ENCODE measurements at places on chromosomes 13 and 19.

GRCh38 chr13:33015791-33016323 is 366 bp upstream of the KL start:
- no peak for DNase-seq

GRCh38 chr13:40665126-40666044 is 1.1 kb downstream of the FOXO1 start:
- peak; percentile 59 for DNase-seq

DNA sequence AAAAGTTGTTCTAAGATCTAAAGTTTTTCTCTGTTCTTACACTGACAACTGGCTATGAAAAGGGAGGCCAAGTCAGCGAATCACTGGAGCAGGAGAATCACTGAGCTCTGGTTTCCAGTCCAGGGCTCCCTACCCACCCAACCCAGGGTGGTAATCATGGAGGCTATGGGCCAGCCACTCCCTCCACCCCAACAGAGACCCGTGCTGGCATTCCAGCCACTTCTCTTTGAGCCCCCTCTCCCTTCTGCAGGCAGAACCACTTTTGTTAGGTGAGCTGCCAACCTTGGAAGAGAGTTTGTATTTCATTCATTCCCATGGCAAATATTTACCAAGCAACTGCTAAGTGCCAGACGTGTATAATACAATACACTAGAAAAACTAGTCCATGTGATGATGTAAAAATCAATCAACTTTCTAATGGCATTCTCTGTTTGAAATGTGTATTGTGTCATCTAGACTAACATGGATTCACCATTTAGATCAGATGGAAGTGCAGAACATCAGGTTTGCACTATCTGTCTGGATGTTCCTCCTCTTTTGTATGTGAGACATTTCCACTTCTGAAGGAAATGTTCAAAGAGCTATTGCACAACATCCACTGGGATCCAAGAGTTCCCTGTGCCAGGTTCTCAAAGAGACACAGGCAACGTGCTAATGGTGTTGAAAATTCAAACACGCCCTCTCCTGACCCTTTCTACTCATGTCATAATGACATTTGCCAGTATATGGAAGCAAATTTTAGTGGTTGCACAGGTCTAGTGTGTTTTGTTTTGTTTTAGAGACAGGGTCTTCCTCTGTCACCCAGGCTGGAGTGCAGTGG is 5.3 kb downstream of the MLNR start:
- no peak for DNase-seq

DNA sequence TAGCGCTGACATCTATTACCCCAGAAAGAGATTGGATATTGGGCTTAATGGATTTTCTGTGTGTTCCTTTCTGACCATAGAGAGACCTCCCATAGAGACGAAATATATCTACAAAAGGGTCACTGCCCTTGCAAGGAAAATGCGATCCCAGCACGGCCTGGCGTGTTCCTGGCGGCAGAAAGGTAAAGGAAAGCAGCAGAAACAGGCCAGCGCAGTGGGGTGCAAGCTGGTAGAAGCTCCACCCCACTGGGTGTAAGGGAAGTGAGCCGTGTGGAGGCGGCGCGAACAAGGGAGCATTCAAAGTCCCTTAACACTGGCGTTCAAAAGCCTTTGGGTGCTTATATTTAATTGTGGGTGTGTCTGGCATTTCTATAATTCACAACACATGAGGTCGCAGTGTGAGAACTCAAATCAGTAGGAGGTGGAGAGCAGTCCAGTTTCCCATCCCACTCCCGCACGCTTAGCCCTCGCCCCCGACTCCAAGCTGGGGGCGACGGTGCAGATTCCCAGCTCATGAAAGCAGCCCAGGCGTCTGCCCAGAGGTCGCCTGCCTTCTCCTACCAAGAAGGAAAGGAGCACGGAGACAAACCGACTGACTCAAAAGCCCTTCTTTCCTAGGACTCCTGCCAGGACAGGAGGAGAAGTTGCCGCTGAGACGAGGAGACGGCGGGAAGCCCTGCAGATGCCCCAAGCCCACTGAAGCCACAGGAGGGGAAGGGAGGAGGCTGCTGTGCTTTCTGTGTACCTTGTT is 478.4 kb downstream of the FOXO1 start:
- DNase-seq = no peak

GRCh38 chr19:14198384-14199376 is 7.3 kb downstream of the ADGRL1 start:
- DNase-seq = peak; percentile 55

GRCh38 chr13:108877300-108877699 is 247.9 kb downstream of the MYO16 start:
- no peak for DNase-seq

DNA sequence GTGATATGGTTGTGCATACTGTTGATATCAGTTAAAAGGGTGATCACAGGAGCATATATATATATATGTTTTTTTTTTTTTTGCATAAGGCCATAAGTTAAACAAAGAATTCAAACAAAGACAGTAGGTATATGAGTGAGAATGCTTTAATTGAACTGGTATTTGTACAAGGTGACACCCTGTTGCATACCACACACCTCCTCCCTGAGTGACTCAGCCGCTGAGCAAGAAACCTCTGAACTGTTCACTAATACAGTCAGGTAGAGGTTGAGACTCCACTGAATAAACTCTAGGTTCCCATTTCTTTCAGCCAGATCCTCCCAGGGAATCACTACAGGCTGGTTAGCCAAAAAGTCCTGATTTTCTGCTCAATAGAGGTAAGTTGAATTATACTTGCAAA is at the start of gene SCEL:
Gene SCEL, plus strand, starts transcription at position 259 of the 400 bp plus-strand sequence. CDS start 20,170 bp downstream, outside the sequence.
- DNase-seq = no peak

DNA sequence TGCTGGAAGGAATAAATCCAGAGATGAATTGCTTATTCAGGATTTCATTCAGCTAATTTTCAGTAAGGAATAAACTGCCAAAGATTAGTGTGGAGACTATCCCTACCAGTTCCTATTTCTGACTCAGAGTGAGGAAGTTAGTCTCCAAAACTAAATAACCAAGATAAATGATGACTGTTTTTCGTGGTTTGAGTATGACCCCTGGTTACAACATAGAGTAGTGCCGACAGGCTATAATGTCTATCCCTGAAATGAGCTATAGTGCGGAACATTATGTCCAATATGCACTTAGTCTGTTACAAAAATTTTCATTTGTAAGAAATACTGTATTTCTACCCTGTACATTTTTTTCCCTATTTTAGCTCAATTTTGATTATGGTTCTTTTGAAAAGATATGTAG is 51.4 kb downstream of the NBEA start:
- DNase-seq = no peak

GRCh38 chr13:28548872-28549271 is 53.9 kb upstream of the FLT1 start:
- DNase-seq = no peak

DNA sequence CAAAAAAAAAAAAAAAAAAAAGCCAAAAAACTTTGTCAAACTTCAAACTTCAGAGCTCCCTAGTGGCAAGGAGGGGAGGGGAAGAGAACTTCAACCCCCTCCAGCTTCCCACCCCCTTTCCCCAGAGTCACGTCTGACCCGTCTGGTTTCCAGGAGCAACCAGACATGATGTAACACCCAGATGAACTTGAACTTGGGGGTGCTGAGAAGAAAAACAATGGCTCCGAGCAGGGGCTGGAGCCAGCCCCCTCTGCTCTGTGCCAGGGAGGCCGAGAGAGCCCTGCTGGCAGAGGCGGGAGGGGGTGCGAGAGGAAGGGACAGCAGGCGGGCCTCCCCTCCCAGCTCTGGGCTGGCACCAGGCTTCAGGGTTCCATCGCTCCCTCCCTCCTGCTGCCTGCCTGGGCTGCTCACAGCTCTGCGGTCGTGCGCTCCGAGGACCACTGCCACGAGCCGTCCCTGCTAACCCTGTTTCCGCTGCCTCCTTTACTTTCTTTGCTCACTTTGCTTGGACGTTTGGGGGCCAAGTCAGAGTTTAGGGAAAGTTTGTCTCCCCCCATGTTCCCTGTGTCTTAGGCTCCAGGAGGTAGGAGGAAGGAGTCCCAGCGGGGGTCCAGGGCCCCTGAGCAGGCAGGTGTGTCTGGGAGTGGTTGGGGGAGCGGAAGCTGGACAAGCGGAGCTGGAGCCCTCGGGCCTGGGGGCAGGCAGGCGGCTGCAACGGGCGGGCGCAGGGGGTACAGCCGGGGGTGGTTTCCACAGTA is 11.1 kb downstream of the LYL1 start:
- DNase-seq = no peak

- no peak for DNase-seq
These were observed 161.4 kb downstream of the EFNB2 start for GRCh38 chr13:106373989-106374572.

DNA sequence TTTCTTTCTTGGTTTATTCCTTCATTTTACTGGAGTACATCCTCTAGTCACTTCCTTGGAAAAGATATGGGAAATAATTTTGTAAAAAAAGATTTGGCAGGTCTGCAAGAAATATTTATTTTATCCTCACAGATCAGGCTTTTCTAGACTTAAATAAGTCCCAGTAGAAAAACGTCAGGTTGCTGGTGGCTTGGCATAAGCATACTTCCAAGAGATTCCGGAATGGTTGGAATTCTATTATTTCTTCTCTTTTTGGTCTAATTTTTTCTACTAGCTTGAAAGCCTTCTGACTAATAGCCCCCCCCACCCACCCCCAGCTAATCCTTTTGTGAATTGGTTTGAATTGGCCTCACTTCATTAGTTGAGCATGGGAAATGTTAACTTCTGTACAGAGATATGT is 147.6 kb downstream of the ZIC5 start:
- DNase-seq = no peak

- DNase-seq = no peak
These were observed 5.1 kb downstream of the UBAC2 start for GRCh38 chr13:99205621-99206220.

DNA sequence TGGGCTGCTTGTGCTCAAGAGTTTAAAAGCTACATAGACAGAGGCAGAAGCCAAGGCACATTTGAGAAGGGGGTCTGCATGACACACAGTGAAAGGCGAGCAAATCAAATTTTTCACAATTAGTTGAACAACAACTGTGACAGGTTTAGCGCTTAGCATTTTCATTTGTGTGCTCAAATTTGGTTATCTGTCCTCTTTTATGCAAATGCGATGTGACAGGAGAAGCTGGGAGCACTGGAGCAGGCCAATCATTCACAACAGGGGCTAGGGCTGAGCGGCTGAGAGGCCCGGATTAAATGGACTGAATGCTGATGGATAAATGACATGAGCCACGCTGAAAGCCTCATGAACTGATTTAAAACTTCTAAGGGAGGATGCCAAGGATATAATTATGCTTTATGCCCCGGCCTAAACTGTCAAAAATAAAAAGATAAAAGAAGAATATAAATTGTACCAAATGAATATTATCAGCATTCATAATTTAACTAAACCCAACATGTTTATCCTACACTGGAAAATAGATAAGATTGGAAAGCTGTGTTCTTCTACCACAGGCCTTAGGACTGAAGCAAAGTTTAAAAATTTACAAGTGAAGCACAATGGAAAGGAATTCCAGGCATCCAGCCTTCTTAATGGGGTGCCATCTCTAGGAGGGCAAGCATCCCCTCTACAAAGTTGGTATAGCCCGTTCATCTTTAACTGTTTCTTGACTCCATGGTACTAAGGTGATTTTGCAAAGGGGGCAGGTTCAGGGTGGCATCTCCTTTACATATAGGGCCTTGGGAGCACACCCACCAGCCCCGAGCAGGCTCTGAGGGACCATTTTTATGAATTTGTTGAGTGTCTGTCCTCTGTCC is 117.9 kb downstream of the RBM26 start:
- DNase-seq = no peak

DNA sequence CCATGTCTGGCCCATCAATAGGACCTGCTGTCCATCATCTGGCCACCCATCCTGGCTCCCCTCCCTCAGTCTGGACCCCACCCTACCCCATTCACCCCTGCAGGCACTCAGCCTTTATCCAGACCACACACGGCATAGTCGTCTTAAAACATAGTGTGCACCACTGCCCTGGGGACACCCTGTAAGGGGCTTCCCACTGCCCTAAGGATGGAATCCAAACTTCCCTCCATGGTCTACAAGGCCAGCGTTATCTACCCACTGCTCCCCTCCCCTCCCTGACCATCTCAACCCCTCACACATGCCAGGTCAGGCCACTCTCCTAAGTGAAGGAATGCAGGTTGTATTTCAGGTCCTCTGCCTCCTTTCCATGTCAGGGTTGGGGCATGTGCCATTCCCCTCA is 352.7 kb upstream of the ZNF507 start:
- no peak for DNase-seq

DNA sequence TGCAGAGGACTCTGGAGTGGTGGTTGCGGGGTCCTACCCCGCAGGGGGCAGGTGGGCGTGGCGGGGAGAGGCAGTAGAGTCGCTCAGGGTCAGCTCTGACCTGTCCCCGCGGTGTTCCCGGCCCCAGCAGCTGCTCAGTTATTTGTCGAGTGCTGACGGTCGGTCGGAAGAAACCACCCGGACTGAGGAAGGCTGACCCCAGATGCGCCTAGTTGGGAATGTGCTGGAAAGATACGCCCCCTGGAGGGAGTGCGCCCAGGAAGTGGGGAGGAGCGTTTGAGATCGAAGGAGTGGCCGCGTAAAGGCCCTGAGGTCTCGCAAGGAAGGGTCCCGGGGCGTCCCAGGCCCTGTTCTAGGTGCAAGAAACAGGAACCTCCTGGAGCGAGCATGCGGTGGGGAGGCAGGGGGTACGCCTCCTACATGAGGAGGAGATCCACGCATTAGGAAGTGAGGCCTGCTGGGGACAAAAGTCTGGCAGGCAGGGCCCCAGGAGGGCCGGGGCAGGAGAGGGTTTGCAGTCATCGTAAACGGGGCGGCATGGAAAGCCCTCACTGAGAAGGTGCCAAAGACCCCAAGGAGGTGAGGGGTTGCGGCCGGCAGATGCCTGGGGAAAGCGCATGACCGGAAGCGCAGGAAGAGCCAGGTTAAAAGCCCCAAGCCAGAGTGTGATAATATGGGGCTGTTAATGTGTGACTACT is 9.2 kb downstream of the CCDC8 start:
- DNase-seq = no peak

DNA sequence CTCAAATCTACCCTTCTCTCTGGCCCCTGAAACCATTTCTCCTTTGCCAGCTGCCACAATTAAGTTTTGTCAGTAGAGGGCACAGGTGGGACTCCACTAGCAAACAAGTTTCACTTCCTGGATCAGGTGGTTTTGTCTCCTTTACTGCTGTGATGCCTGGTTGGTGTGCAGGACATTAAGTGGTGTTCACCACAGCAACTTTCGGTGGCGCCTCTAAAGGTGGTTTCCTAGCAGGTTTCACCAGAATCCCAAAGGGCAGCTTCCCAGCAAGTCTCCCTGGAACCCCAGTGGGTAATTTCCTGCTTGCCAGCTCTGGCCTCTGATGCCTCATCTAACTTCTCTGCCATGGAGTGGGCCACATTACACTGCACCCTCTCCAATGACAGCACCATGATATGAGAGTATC is 16.6 kb downstream of the MED4 start:
- DNase-seq = peak; percentile 83

- DNase-seq = no peak
These were observed 92.7 kb downstream of the TSHZ3 start for GRCh38 chr19:31256593-31256960.

- DNase-seq = no peak
These were observed 351.9 kb downstream of the EFNB2 start for GRCh38 chr13:106183410-106184065.
